Activated CD8-positive, alpha-beta memory T cell treated with anti-CD3 and anti-CD28 coated beads for 1 hour (primary cell): ENCODE measurements at places on chromosomes 2 and 18.

GRCh38 chr2:148590612-148591011, 53.9 kb upstream of the EPC2 start:
- no peak for DNase-seq

DNA sequence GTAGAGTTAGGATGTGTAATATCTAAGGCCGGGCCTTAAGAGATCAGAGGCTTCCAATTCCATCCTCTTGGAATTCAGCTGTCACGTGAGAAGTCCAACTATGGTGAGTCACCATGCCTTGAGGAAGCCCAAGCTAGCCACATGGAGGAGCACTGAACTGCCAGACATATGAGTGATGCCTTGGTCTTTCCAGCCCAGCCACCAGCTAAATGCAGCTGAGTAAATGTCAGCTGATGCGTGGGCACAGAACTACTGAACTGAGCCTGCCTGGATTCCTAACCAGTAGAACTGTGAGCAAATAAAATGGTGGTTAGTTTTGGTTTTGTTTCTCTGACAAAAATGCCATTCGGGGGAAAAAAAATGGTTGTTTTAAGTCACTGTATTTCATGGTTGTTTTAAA, 153.7 kb upstream of the SERTAD2 start:
- DNase-seq, result no peak

DNA sequence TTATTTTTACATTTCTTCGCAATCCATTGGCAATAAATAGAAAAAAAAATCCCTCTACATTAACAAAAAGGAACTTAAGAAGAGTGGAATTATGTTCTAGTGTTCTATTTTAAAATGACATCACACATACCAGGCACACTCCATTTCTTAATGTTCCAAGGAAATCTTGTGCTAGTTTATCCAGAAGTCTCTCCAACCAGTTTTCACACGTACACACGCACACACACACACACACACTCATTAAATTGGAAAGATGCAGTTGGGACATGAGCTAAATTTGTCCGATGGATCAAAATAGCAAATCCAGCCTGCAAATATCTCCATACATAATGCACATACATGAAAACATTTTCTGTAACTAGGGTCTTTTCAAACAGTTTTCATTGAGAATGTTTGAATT, 78.3 kb downstream of the KCNJ3 start:
- DNase-seq, result no peak

DNA sequence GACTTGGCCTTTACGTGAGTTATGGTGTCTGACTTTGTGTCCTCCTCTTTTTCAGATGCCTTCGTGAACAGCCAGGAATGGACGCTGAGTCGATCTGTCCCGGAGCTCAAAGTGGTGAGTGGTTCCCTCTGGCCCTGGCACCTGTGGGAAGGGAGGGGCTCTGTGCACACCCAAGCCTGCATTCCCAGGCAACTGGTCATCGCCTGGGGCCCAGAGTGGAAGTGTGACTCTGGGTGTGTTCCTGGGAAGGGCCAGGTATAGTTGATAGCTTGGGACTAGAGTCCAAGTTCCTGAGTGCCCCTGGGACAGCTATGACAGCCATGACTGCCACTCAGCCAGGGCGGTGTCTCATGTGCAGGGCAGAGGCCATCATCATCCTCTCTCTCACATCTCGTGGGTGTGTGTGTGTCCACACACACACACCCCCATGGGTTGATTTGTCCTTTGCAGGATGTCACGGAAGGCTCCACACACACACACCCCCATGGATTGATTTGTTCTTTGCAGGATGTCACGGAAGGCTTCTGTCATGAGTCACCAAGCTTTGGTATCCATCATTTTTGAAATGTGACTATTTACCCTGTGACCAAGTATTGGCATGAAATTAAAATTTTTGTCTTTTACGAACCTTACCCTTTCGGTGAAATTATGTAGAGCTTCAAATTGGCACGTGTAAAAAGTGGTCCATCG, 215.4 kb downstream of the AGAP1 start:
- no peak for DNase-seq

GRCh38 chr2:27823135-27823534, 51.6 kb downstream of the MRPL33 start:
- DNase-seq, result no peak

DNA sequence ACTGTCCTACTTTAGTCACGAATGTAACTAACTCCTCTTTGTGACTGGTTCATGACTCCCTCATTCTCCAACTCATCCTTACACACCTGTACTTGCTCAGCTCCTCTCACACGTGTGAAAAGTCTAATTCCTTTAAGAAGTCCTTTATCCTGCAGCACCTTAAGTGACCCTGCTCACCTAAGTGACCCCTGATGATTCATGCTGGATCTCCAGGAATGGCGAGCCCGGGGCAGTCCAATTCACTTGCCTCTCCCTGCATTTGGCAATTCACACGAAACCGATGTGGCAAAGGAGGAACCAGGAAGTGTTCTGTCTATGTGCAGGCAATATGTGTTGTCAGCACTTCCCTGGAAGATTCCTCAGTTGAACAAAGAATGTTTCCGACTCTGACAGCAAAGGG, 189.8 kb upstream of the NABP1 start:
- DNase-seq, result no peak

DNA sequence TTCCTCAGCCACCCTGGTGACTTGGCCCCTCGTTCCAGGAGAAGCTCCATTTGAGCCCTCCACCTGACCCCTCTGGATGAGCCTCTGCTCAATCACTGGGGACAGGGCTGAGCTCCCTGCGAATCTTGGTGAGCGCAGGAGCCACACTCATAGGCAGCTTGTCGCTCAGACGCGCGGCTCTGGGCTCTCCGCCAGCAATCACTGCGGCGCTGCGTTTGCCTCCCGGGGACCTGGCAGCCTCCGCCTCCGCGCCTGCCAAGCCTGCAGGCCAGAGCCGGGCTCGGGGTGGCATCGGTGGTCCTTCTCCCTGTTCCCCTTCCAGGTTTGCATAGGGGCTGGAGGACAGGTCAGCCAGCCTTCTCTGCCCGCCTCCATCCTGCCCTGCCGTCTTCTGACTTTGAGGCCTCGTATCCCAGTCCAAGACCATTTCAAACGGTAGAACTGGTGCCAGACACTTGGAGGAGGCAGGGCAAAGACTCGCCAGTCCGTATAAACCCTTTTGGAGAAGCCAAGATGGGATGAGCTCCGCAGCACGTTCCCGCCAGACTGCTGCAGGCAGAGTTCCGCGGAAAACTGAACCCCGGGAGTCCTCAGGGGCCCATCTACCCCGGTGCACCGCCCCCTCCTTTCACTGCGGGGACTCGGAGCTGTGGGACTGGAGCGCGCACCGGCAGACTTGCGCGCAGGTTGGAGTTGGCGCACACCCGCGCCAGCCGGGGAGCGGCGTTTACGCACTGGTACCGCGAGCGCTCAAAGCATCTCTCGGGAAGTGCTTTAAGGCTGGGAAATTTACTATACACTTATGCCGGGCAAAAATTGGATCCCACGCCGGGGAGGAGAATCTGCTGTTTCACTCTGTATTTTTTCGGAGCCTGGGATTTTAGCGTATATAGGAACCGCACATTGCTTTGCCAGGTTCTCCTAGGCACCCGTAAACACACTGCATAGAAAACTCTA, 1.1 kb upstream of the TACR1 start:
- no peak for DNase-seq

GRCh38 chr2:37390777-37391176, 46.3 kb downstream of the QPCT start:
- DNase-seq, result no peak

DNA sequence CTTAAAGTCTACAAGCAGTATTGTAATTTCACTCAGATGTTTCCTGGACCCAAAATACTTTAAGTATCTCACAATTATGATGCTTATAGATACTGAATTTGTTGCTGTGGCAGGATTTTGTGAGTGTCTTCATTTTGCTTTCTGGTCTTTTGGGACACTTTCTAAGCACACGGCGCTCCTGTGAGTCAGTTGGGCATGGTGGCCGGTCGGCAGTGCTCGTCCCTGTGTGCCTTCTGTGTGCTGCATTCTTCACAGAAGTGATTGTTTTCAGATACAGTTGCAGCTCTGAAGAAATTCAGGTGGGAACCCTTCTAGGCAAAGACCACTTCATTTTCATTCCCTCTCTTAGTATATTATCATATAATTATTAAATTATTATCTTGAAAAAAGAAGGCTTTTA, 273.3 kb downstream of the ZNF407 start:
- DNase-seq, result no peak

GRCh38 chr2:155157711-155158110, 459.2 kb downstream of the KCNJ3 start:
- no peak for DNase-seq

DNA sequence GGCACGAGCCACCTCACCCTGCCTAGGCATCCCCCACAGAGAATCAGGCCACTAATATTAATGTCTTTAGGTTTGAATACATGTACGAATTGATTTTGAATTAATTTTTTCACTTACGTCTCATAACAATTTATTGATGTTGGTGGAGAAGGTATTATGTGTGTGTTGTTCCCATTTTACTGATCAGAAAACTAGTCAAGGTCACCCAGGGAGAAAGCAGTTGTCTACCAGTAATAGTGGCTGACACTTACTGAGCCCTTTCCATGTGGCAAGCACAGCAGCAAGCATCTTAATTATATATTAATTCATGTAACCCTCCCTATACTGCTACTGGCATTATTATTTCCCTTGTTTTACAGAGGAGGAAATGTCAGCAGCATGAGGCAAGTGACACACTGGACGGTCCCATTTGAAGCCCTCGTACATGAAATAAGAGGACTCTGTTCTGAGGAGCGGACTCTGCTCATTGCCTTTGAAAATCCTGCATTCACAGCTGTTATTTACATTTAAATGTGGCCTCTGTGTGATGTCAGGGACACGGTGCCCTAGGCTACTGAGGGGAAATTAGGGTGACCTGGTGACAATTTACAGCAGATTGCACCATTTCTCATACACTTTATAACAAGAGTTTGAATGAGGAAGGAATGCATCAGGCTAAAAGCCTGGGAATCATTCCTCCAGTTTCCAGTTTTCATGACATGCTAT, 30.9 kb upstream of the KCNE4 start:
- no peak for DNase-seq

DNA sequence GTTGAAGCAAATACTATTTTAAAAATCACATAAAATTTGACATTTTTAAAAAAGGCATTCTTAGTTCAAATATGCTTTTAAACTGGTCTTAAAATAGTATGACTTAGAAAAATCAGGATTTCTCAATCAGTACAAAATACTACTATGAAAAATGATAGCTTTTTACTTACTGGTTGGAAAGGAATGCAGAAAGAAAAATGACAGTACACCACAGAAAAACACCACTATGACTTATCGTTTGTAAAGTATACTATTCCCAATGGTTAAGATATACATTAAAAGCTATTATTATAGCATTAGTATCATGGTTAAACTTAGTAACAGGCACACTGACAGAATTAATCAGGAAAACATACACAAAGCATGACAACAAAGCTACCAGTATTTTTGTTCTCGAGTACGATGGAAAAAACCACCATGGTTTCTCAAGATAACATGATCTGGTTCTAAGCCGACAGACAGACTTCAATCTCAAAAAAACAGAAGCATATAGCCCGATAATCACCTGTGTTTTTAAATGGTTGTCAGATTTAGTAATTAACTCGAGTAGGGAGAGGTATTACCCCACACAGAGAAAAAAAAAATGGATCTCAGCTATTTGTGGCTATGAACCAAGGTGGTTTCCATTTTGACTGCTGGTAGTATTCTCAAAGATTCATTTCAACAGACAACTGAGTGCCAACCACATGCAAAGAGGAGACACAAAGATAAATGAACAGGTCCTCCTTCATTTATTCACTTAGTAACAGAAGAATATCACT, 39.1 kb downstream of the CUL3 start:
- DNase-seq, result no peak

GRCh38 chr2:204967199-204967960, 422.1 kb downstream of the PARD3B start:
- DNase-seq, result peak; percentile 2

DNA sequence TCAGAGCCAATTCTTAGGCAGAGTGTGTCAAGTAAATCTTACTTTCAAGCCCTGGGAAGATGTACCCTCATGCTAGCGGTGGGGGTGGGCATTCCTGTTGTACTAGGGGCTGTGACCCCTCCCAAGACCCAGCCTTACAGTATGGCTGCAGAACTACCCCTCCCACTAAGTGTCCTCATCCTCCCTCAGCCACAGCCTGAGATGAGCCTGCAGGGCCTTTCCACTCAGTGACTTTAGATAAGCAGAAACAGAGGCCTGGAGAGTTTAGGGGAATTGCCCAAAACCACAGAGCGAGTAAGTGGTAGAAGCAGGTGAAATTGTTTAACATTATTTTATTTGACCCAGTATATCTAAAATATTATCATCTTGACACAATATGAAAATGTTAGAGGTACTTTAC, 36.6 kb downstream of the TTC32 start:
- DNase-seq, result no peak

GRCh38 chr2:173286153-173286809, 68.4 kb upstream of the CDCA7 start:
- DNase-seq, result no peak

GRCh38 chr18:12315911-12316310, 7.9 kb downstream of the TUBB6 start:
- DNase-seq, result no peak

DNA sequence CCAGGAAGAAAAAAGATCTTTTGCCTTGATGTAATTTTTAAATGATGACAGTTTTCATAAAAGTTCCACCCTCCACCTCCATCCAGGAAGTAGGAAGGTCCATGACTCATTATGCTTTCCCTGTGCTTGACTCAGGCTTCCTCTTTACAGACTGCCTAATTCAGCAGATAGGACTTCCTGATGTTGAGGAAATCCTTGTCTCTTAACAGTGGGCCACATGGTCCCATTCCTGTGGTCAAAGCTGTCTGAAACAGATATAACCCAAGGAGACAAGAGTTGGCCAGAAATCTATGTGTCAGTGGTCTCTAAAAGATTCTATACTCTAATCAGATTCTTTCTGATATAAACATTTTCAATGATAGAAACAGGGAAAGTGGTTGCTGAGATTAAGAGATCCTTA, 119.1 kb downstream of the BAZ2B start:
- DNase-seq, result no peak

- no peak for DNase-seq
These were observed 76.5 kb upstream of the HAAO start for GRCh38 chr2:42868874-42869273.

- no peak for DNase-seq
These were observed 10.7 kb downstream of the PSTPIP2 start for GRCh38 chr18:46061387-46061786.

GRCh38 chr2:26982102-26982742, 11.8 kb downstream of the MAPRE3 start:
- DNase-seq, result no peak

GRCh38 chr2:70735071-70735470, 32.9 kb downstream of the ADD2 start:
- DNase-seq, result no peak

DNA sequence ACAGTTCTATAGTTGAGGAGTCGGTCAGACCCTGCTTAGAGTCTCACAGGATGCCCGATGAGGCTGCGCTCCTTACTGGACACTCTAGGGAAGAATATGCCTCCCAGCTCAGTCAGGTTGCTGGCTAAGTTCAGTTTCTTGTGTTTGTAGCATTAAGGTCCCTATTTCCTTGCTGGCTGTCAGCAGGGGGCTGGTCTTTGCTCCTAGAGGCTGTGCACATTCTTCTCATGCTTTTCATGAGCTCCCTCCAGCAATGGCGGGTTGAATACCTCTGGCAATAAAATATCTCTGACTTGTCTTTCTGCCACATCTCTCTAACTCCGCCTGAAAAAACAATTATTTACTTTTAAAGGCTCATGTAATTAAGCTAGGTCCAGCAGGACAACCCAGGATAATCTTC, 79.4 kb upstream of the DNAJC10 start:
- no peak for DNase-seq

- no peak for DNase-seq
These were observed 42.7 kb downstream of the CIB4 start for GRCh38 chr2:26598336-26598995.
